ENCODE measurements at places on chromosomes 6 and 20.
A peak's percentile ranks its signal among the peaks of the same experiment; 100 is the strongest.

GRCh38 chr20:47670913-47671312, 114.4 kb downstream of the SULF2 start:
- DNase-seq = no peak

GRCh38 chr20:53984356-53985149, 85.8 kb downstream of the BCAS1 start:
- DNase-seq = no peak

DNA sequence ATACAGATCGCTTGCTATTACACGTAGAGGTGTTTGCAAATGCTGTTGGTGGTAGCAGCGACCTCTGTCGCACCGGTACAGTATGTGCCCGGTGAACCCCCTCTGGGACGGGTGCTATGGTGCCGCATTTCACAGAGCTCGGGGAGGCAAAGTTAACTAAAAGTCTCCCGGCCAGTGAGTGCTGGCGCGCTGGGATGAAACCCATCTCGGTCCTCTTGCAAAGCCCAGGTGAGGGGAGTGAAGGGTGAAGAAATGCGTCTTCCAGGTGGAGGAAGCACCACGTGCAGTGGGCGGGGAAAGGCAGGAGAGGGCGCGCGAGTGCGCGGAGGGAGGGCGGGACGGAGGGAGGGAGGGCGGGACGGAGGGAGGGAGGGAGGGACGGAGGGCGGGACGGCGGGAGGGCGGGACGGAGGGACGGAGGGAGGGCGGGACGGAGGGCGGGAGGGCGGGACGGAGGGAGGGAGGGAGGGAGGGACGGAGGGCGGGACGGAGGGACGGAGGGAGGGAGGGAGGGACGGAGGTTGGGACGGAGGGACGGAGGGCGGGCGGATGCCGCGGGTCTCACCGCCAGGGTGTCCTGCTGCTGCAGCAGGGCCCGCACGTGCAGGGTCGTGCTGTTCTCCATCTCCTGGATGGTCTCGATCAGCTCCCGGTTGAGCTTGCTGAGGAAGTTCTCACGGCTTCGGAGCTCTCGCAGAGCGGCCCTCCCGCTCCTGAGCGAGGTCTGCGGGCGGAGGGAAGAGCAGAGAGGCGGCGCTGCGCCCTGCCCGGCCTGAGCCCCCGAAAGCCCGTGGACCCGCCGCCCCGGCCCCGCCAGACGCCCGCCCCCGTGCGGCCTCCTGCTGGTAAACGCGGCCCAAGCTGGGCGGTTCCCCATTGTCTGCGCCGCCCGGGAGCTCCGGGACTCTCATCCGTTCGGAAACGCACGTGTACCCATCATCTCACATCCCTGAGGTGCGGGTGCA, 11.7 kb downstream of the C20orf96 start:
- no peak for DNase-seq

- peak; percentile 81 for DNase-seq
Measured at GRCh38 chr20:24948939-24949679, at the start of gene CST7. TSS of gene CST7 (plus strand) at chr20:24949269. CDS start at chr20:24949506, 237 bp downstream.

GRCh38 chr20:48940170-48940569, 18.7 kb downstream of the ARFGEF2 start:
- DNase-seq = no peak

DNA sequence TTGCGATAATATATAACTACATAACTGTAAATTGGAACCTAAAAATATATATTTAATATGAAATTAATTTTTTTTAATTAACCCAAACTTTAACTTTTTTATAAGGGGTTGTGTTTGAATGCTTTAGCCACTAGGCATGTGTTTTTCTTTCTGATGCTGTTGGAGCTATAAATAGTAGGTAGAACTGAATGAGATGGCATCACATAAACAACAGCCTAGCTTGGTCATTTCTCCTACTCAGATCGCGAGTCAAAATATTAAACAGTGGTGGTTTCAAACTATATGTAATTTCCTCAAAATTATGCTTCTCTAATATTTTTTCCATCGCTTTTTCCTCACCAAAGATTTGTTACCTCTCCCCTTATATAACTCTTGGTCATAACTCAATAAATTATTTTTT, 243.2 kb downstream of the ARID1B start:
- peak; percentile 51 for DNase-seq

- DNase-seq = no peak
Measured at GRCh38 chr6:551829-552350, 105.0 kb downstream of the HUS1B start.

GRCh38 chr6:36873612-36874442, 776 bp downstream of the PPIL1 start:
- peak; percentile 68 for DNase-seq

DNA sequence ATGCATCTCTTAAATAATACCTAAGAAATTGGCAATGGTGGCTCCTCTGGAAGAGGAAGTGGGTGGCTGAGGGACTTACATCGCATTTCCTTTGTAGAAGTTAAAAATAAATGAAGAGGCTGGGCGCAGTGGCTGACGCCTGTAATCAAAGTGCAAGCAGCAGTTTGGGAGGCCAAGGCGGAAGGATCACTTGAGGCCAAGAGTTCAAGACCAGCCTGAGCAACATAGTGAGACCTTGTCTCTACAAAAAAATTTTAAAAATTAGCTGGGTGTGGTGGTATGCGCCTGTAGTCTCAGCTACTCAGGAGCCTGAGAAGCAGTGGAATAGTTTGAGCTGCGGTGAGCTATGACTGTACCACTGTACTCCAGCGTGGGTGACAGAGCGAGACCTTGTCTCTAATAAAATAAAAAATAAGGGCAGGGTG, 12.2 kb upstream of the NCOA3 start:
- DNase-seq = no peak

DNA sequence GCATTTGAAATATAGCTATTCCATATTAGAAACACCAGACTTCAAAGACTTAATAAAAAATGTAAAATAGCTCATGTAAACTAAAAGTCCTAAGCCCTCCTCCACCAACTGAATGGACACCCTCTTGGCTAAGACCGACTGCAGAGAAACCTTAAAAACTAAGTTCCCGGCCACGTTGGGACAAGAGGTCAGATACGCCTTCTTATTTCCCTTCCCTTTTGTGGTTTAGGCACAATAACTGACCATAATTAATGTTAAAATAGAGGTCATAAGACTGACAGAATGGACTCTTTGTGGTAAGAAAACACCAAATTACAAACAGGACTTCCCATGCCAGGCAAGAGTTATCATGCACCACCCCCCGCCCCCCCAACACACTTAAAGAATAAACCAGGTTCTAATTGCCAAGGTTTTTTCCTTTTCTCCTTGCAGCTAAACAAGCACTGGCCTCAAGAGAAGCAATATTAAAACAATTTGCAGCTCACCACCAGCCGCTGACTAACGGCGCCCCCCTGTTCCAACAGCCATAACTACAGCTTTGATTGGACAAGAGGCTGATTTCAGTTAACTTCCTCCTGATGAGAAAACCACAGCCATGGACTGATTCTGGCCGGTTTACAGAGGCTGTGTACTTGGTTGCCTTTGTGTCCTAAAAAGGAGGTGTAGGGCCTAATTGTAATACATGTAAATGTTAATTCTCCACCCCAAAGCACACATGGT, 10.7 kb upstream of the LAMP5 start:
- DNase-seq = peak; percentile 1

GRCh38 chr6:30345852-30346251, 896 bp downstream of the RPP21 start:
- DNase-seq = no peak

DNA sequence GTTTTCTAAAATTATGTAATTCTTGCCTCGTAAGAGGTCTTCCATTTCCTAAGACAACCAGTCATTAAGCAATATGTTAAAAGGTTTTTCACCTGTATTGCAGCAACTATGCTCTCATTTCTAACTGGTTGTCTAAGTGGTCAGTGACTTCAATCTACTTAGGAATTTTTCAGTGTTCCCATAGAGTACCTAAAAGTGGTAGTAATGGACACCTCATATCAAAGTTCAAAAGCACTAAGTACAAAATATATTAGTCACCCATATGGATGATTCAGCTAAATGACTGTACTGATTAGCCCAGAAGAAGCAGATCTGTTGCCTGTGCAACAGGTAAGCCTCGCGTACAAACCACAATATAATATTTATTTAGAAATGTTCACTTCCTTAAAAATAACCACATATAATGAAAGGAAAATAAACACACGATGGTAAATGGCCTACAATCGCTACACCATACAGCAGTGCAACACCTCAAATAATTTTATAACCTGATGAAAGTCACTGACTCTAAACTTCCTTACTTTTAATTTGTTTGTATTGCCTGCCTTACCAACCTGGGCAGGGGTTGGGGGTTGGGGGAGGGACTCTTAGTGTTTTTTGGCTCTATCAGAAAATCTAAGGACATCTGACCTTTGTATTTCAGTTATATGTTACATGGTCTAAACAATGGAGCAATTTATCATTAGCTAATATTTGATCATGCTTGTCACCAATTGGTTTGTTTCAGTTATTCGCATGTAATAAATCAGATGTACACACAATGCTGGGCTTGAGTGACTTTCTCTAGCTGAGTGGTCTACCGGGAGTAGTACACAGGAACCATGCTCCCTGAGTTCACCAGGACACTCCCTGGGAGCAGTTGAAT, 105.9 kb downstream of the HIVEP2 start:
- no peak for DNase-seq

DNA sequence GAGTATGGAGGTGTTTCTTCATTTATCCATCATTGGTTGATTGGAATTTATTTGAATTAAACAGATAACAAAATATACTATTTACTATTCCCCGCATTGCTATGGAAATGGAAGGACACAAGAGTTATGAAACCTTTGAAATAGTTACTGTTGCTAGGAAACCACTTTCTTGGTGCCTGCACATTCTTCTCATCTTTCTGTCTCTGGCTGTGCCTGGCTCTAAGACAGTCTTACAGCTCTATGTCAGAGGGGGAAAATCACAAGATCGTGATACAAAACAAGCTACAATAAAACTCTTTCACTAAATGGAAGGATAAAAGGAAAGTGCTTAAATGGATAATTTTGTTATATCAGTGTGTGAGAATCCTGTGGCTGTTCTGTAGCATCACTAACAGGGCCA, 453.0 kb downstream of the LMBRD1 start:
- no peak for DNase-seq

- no peak for DNase-seq
Measured at GRCh38 chr6:86936834-86937218, 502 bp upstream of the HTR1E start.

- no peak for DNase-seq
Measured at GRCh38 chr20:347317-347639, 367 bp downstream of the NRSN2 start.

GRCh38 chr6:118867181-118867580, 26.8 kb upstream of the ASF1A start:
- DNase-seq = no peak

GRCh38 chr6:148969603-148970061, 222.8 kb downstream of the UST start:
- DNase-seq = no peak

GRCh38 chr6:21850691-21851090, 257.1 kb downstream of the SOX4 start:
- no peak for DNase-seq

DNA sequence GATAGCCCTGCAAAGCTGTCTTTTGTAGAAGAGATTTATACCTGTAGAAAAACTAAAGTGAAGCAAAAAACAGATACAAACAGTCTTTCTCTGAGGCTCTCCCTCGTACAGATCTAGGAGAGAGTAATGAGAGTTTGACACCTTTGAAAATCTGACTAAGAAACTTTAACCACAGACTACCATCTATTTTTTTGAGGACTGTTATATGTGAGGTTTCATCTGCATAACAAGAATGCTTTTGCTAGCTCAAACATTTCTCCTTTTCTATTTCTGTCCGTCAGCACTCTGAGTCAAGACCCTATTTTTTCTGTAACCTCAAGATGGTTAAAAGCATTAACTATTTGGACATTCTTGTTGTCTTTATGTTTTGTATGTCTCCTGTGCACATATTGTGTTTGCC, 193.0 kb downstream of the BTBD3 start:
- DNase-seq = no peak

Measured in hematopoietic multipotent progenitor cell treated with erythropoietin and hydrocortisone succinate and interleukin-3 and kit ligand, for 8 days (in vitro differentiated cells).